ENCODE measurements at places on chromosomes 2 and 18.

DNA sequence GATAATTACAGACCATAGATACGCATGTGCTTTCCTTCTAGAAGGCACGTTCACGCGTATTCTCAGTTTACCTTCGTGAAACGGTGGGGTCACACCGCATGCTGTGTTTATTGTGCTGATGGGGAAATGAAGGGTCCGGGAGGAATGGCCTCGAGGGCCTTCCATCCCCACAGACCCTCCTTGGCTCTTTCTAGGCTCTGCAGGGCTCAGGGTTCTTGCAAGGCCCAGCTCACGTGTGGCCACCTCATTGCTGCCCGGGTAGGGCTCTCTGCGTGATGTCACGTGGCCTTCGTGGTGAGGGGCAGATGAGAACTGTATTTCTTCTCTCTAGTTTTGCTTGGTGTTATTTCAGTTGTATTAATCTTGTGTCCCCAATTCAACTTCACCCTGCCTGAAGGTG is 133.5 kb upstream of the ALKAL2 start:
- no peak for DNase-seq

DNA sequence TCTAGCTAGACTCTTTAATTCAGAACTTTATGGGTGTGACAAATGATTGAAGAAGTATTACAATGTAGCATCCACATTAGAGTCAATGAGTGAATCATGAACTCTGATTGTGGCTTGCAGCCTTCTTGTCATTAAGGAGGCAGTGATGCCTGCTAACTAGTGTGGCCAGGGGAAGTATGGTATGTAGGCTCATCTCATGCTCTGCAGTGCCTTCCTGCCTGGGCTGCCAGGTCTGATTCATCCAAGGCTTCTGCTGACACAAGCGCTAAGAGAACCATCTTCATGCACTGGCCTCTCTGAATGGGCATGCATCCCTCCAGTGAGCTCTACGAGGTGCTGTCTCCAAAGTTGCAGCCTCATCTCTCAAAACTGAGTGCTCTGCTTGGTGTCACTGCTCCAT is 144.3 kb downstream of the MTCL1 start:
- DNase-seq, result peak; percentile 54

GRCh38 chr2:171287036-171287571 is 126.4 kb upstream of the TLK1 start:
- no peak for DNase-seq

GRCh38 chr2:74089816-74090745 is 57.6 kb downstream of the BOLA3 start:
- no peak for DNase-seq

DNA sequence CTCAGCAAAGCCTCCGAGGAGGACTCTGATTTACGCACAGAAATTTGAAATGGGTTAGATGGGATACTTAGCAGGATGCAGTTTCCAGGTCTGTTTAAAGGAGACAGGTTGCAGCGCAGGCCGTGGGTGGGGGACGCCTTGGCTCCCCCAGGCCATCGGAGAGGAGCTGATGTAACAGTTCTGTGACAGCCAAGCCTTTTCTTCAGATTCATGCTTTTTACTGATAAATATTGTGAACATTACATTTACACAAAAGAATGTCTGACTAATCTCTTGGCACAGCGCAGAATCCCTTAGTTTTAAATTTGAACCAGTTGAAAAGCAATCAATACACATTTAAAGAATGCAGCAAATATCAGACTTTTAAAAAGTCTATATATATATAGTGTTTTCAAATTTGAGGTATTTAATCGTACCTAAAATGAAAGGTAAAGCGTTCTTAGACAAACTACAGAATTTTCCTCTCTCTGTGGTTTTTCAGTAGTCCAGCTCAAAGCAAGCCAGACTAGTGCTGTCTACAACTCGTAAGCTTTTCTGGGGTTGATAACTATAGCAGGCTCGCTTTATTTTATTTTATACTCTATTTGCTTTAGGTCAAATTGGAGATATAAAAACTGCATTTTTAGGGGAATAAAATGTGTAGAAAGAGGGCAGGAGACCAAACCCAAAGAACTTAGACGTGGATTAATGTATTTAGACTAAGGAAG is 221.9 kb downstream of the PIEZO2 start:
- DNase-seq, result peak; percentile 89

DNA sequence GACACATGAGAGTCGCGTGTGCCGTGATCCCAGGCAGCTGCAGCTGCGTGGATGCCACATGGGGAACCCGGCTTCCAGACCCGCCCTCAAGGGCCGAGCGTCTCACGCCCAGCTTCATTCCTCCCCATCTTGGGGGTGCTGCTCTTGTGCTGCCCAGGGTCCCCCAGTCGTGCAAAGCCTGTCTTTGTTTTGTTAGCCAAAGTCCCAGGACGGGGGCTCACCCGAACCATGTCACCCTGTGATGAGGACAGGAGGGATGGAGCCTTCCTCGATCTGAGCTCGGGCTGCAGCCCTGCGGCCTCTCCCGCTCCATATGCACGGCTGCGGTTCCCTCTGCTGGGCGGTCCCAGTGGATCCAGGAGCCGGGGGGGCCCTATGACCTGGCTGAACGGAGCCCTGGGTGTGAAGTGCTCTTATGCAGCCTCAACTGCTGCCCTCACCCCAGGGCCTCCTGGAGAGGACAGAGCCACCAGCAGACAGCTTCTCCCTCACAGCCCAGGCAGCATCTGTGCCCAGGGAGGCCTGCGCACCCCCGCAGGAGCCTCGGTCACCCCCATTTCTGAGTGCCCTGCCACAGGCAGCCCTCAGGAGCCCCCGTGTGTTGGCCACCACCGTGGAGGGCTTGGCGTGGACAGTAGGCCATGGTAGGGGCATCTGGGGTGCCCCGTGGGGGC is 99.0 kb upstream of the CTDP1 start:
- DNase-seq, result no peak
